ENCODE measurements at places on chromosomes 11 and 22.

DNA sequence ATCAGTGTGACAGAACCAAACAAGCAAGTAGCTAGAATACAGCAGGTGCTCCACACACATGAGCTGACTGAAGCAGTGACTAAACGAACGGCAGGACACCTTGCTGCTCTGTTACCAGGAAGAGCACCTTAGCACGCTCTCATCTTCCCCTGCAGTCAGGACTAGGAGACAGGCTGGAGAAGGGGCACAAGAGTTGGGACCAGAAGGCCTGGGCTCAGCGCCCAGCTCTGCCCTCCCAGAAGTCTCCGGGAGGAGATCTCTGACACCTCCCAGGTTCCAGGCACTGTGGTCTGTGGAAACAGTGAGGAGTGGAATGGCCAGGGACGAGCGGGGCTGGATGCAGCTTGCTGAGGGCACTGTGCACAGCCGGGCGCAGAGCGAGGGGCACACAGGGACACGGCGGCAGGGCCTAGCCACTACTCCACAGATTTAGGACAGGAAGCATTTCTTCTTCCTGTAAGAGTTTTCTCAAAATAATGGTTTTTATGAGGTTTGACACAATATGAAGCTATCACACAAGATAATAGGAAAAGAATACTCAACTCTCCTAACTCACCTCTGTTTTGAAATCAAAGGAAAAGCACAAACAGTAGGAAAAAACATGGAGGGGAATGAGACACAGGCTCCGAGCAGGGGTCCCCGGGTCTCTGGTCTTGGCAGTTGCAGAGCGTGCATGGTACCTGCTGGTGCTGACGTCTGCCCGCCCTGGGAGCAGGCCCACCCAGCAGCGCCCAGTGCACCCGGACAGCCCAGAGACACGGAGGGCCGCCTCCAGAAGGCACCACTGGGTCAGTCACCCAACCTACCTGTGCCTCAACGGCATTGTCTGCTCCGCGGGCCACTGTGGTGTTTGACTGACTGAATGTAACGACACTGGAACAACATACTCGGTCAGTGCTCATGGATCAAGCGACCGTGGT is 67.6 kb downstream of the NCAPD3 start:
- no peak for DNase-seq

DNA sequence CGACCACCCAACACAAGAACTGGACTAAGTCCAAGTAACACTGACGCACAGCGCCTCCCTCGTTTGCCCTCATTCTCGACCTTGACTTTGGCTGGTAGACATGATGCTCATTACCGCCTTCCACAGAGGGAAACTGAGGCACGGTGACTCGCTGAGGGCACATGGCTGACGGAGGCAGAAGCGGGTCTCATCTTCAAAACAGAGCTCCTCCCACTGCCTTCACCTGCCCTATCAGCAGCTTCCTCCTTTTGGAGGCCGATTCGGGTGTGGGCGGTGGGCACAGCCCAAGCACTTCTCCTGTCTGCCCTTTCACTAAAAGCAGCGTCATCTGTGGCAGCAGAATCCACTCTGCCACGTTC is 2.0 kb upstream of the KMT5B start:
- DNase-seq: peak; percentile 21

- no peak for DNase-seq
Measured at GRCh38 chr11:36306888-36307287, 10.8 kb downstream of the PRR5L start.

GRCh38 chr11:79980916-79981315 is 540.1 kb upstream of the TENM4 start:
- no peak for DNase-seq

- no peak for DNase-seq
Measured at GRCh38 chr11:111912535-111912934, at the start of gene HSPB2. Gene HSPB2 (plus strand): TSS chr11:111912734. CDS start chr11:111912830, 96 bp downstream.

DNA sequence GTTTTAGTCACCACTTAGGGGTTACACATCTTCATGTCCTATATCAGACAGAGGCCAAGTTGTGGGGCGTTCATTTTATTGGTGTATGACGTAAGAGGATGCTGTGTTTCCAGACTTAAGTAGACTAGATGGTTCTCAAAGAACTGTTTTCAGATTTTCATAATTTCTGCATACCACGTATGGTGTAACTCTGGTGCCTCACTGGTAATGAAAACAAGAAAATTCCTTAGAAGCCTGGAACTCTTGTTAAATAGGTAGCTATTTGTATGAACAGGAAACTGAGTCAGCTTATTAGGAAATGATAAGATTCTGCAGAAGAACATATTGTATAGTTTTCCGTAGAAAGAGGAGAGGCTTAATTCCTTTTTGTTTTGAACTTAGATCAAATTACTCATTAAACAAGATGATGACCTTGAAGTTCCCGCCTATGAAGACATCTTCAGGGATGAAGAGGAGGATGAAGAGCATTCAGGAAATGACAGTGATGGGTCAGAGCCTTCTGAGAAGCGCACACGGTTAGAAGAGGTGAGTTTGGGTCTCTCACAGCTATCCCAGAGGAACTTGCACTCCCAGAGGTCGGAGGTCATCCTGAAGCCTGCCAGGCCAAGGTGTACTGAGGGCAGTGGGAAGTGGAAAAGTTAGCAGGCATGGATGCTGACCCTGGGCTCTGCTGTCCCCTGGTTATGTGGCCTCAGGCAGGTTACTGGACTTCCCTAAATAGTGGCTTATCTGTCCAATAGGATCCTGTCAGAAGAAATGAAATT is 3.9 kb downstream of the CDC45 start:
- DNase-seq: no peak

DNA sequence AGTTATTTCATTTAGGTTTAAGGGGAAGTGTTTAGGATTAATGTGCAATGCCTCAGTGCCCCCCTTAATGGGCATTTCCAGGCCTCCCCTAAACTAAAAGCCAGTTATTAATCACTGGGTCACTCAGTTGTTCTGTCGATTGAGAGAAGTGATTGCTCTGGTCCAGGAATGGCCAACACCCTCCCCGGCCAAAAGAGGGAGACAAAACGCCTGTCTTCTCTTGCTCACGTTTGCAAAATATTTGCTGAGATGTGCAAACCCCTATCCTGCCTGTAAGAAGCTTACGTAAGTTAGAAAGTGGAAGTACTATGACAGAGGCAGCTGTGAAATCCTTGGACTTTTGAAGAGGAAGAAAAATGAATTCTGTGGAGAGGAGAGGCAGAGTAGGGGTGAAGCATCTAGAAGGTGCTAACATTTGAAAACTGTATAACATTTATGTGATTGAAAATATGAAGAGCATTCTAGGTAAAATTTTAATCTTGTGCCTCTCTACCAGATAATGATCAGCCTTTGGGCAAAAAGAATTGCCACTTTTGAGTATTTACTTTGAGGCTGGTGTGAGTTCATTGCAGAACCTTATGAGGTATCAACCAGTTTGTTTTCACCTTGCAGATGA is 37.7 kb downstream of the NTM start:
- DNase-seq: no peak

- no peak for DNase-seq
Measured at GRCh38 chr11:69396051-69396947, 85.2 kb upstream of the LINC01488 start.

GRCh38 chr22:23045461-23045860 is 24.9 kb upstream of the GNAZ start:
- DNase-seq: no peak

DNA sequence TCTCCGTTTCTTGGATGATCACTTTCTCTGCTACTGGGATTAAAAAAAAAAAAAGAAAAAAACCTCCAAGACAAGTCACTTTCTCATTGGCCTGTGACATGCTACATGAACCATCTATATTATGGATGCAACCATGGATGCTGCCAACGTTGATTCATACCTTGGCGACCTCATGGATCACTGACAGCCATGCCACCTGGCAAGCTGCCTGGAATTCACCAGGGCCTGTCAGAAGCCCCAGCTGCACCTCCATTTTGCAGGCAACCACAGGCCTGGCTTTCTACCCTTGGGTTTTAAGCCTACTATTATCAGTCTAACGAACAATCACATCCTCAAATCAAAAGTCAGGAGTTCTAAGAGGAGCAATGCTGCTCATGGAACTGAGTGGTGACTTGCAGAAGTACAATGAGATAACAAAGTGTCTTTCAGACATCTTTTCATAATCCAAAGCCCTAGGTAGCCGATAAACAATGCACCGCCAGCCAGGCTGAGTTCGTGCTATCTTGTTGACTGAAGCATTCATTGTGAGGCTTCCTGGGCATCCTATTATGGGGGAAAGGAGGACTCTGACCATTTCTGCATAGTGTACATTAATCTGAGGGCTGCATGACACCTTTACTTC is 48.0 kb upstream of the CADM1 start:
- no peak for DNase-seq

- peak; percentile 70 for DNase-seq
Measured at GRCh38 chr11:61963282-61964057, 4.0 kb downstream of the FTH1 start.

DNA sequence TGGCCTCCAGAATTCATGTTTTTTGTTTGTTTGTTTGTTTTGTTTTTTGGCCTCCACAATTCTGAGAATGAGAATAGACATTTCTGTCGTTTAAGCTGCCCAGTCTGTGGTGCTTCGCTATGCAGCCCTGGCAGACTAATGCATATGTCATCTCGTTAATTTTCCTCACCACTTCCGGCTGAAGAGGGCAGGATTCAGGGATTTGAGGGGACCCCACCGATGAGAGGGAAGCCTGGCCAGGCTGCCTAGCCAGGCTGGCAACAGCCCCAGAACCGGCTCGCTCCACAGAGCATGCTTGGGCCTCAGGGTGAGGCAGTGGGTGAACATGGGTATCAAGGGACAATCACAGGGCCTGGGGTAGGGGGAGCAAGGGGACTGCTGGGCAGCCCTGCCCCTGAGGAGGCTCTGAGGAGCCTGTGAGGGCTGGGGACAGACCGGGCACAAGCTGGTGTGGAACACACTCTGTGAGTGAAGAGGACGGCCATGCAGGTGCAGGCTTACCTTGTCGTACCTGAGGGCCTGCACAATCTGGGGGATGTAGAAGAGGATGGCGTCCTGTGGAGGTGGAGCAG is 47.8 kb upstream of the SERPIND1 start:
- no peak for DNase-seq

- no peak for DNase-seq
Measured at GRCh38 chr11:104946907-104947306, 21.5 kb downstream of the CASP4 start.

DNA sequence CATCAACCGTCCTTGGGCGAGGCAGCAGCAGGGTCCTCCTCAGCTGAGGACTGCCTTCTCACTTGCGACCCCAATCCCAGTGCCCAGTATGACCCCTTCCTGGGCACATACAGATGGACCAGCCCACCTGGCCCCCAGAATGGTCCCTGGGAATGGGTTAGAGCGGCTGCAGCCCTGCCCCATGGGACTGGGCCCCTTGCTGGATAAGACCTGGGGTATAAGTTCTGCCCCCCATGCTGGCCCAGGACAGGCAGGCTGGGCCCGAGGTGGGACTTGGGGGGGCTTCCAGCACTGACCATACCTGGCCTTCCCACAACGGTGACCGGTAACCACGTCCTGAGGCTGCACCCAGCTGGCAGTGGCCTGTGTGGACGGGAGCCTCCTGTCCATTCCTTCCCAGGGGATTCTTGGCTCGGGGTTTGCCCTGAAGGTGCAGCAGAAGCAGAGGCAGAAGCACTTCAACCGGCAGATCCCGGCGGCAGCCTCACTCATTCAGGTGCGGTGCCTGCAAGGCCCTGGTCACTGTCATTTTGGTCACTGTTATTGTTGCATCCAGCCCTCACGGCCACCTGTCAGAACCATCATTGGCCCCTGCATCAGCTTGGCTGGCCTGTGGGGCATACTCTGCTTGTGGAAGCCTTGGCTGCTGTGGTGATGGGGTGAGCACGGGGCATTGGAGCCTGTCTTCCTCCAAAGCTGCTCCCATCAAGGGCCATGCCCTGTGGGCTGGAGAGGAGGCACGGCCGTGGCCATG is 114.8 kb downstream of the KCNQ1OT1 start:
- peak; percentile 7 for DNase-seq

- DNase-seq: no peak
Measured at GRCh38 chr22:50688448-50688847, 15.8 kb downstream of the SHANK3 start.

DNA sequence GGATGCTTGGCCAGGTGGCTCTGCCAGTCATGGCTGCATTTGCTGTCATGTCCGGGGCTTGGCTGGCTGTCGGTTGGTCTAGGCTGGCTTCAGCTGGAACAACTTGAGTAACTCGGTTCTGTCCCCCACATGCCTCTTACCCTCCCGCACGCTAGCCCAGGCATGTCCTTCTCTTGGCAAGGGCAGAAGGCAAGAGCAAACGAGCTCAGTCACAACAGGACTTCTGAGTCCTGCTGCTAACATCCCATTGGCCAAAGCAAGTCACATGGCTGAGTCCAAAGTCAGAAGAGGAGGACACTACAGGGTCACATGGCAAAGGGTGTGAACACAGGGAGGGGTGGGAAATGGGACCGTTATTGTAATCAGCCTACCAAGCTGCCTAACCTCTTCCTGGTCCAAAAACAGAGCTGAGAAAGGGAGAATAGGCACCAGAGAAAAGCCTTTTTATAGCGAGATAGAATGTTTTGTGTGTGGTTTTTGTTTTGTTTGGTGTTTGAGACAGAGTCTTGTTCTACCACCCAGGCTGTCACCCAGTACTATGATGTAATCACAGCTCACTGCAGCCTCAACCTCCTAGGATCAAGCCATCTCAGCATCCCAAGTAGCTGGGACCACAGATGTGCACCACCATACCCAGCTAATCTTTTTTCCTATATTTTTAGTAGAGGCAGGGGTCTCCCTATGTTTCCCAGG is 81.9 kb downstream of the MN1 start:
- DNase-seq: no peak

DNA sequence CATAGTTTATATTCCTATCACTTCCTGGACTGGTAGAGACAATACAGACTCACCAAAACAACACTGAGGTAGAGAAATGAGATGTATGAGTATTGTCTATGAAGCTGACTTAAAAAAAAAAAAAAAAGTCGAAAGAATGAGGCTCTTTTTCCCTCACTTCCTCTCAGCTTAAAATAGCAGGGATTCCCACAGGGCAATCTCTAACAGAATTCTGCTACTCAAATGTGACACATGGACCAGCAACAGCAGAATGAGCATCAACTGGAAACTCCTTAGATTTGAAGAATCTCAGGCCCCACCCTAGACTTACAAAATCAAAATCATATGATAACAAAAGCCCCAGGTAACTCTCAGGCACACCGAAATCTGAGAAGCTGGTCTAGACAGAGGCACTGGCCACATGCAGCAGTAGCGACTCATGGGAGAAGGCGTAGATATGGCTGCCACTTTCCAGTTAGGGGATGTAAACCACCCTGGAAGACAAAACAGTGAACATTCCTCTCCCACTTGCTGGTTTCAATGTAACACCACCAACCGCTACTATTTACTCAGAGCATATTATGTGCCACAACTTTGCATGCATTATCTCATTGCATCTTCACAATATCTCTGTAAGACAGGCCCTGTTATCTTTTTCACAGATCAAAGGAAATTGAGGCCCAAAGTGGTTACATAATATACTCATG is 128.0 kb downstream of the RBFOX2 start:
- DNase-seq: no peak

DNA sequence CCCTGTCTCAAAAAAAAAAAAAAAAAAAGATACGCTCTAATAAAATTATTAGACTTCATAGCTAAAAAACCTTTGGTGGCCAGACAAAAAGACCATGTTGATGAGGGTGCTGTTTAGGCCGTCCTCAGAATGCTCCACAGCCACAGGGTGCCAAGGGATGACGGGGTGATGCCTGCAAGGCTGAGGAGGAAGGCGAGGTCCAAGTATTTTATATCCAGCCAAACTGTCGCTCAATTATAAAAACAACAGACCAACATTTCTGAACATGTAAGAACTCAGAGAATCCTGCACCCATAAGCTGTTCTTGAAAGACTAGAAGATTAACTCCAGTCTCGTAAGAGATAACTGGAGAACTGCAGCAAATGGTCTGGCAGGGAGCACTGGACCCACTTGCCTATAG is 29.2 kb downstream of the TBX1 start:
- DNase-seq: no peak
